ENCODE measurements at places on chromosomes 3 and 15.

- DNase-seq: no peak
Observed at GRCh38 chr15:36884936-36885635, 215.3 kb downstream of the MEIS2 start.

DNA sequence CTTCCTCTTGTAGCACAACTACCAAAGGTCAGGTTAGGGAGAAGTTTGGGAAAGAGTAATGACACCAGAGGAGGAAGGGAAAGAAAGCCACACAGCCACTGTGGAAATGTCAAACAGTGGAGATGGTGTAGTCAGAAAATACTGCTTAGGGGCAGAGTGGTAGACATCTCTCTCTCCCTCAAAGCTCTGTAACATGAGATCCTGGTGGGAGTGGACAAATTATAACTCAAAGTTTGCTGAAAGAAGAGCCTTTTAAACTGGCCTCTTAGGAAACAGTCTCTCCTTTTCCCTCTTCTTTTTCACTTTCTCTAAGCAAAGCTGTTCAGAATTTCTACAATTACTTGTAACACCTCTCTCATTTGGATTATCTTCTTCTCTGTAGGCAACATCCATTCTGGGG, 55.8 kb downstream of the LRRN1 start:
- DNase-seq: no peak

GRCh38 chr3:53704363-53704725, 141.9 kb downstream of the CHDH start:
- DNase-seq: no peak

- DNase-seq: no peak
Observed at GRCh38 chr3:166285001-166285400, 447.8 kb upstream of the BCHE start.

GRCh38 chr3:35254917-35255316, 384.4 kb upstream of the ARPP21 start:
- DNase-seq: no peak

DNA sequence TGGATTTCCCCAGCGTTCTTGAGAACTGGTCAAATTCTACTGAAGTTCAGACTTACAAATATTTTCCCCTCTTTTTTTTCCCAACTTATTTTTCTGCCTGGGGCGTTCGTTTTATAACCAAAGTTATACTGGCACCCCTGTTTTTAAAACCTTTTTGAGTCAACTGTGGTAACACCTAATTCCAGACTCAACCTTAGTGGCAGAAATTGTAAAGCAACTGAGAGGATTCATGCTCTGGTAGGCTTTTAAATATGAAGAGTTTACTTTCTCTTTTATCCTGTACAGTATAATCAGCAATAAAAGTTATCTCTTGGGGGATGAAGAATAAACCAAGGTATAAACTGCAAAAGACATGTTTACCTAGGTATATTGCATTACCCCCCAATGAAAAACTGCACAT, 2.3 kb downstream of the IL5RA start:
- DNase-seq: no peak

GRCh38 chr3:140092848-140093536, 158.0 kb downstream of the CLSTN2 start:
- no peak for DNase-seq

DNA sequence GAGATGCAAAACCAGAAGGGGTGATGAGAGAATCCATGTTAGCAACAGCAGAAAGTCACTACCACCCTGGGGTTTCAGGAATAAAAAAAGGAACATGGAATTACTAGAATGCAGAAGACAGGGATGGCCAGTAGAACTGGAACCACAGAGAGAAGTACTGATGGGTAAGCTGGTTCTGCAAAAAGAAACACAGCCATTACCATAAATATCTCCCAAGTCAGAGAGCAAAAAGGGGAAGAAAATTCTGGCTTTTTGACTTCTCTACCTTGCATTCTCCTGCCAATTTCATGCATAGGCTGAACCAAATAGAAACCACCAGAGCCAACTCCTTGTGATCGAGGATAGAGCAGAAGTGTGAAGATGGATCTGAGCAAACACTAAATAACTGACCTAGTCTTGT, 550.4 kb upstream of the NAALADL2 start:
- DNase-seq: no peak

DNA sequence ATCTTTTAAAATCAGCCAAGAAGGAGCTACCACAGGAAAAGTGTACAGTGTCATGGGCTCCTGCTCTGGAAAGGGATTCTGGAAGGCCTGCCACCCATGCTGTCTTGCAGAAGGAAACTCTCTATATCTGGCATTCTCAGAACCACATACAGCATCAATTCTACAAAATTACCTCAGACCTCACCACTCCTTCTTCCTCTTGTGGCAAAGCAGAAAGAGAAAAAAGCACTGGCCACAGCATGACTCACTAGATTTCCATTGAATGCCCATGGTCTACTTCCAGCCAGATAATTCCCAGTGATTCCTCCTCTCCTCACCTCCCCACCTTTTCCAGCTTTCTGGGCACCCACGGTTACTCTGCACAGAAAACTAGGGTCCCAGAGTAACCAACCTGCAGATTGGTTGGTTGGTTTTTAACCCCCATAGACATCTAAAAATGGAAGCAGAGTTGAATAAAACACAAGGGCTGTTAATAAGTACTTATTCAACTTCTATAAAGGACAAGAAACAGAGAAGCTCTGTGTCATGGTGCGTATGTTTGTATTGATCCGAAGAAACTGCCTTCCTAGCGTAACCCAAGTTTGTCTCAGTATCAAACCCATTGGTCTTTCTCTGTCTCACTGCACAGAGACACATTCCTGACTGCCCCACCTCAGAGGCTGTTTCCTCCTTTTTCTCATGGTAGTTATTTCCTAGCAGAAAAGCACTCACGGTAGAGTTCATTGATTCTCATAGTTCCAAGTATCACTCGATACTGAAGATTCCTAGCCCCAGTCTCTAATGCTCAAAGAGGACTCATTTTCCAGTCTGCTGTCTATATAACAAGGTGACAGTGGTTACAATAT, 67.7 kb downstream of the LDHAL6B start:
- no peak for DNase-seq

GRCh38 chr3:119329551-119329950, 35.4 kb downstream of the ARHGAP31 start:
- DNase-seq: no peak

DNA sequence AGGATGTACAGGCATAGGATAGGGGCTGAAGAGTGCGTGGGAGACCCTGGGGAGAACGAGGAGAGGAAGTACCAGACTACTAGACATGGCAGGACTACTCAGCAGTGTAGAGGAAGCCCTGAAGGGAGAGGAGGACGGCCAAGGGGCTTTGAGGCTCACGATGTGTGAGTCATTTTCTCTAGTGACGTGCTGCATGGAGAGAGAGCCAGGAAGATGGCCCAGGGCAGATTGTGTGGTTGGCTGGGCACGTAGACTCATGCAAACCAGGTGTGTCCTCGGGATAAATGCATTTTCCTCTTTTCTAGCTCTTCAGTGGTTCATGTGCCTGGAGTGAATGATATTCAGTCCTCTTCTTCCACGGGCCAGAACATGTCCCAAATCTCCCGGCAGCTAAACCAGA, 115.0 kb upstream of the ABHD17C start:
- no peak for DNase-seq

DNA sequence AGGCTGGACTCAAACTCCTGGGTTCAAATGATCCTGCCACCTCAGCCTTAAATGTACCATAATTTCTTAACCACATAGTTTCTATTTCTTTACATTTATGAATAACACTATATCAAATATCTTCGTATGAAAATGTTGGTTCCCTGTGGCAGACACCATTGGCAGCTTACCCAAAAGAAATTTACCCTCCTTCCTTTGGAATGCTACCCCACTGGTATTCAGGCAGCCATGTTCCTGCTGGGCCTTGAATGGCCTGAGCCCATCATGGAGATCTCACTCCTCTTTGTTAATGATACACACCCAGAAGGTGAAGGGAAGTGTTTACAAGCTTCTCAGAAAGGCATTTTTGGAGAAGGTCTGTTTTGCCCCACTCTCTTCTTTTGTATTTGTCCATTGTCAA, 94.3 kb upstream of the RNF7 start:
- DNase-seq: no peak

- no peak for DNase-seq
Observed at GRCh38 chr3:40044487-40044886, 235.1 kb downstream of the MYRIP start.

- DNase-seq: no peak
Observed at GRCh38 chr3:113638910-113639309, 57.5 kb downstream of the USF3 start.

- no peak for DNase-seq
Observed at GRCh38 chr15:66711862-66712261, 9.8 kb downstream of the SMAD6 start.

- no peak for DNase-seq
Observed at GRCh38 chr3:171528102-171528501, 67.9 kb upstream of the TNIK start.

DNA sequence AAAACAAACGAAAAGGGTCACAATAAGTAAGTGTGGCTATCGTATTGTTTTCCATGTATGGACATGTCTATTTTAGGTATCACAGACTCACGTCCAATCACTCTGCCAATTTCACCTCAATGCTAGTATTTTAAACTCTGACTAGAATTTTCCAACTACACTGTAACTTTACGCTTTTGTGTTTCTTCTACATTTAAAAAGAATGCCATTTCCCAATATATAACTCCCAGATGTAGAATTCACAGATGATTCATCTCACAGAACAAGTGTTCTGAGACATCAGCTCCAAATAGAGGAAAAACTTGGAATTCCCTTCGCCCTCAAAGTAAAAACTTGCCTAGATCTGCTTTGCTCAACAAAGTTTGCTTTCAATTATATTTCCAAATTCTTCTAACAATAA, 14.2 kb downstream of the LRIG1 start:
- DNase-seq: no peak

DNA sequence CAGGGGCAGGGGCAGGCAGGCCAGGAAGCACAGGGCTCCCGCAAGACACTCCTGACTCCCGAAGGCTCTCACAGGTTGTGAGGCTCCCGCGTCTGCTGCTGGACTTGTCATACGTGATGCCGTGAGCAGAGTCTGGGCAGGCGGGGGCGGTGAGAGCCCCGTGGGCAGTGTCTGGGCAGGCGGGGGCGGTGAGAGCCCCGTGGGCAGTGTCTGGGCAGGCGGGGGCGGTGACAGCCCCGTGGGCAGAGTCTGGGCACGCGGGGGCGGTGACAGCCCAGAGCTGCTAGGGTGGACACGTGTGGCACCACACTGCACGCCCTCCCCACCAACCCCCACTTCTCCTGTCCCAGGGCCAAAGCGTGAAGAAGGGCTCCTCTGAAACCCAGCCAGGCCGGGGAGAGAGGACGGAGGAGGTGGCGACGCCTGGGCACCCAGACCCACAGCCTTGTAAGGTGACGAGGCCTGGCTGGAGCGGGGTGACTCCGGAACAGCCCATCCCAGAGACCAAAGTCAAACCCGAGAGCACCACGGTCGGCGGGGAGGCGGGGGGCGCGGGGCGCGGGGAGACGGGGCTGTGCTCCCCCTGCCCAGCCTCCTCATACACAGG, 35.0 kb downstream of the TNK2 start:
- no peak for DNase-seq

DNA sequence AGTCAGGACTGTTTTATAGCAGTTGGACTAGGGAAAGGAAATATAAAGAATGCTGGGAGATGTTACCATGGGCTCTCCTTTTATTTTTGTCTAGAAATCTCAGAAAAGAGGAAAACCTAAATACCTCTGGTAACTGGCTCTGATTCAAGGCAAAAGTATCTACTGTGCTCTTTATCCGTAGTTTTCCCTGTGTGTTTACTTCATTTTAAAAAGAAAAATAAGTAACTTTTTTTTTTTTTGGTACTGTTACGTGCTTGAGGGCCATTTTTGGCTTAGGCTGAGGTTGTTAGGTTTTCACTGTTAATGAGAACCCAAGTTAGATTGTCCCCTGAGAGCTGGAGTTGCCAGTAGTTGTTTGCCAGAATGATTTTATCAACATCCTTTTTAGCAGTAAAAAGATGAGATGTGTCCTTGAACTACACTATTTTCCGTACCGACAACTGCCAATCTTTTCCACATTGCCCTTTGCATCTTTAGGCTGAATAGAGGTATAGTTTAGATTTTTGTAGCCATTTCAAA, 35.8 kb downstream of the IQGAP1 start:
- no peak for DNase-seq

- DNase-seq: no peak
Observed at GRCh38 chr3:147915057-147915456, 505.9 kb downstream of the ZIC1 start.

GRCh38 chr15:90560229-90560776, 30.6 kb downstream of the CRTC3 start:
- no peak for DNase-seq

- no peak for DNase-seq
Observed at GRCh38 chr3:189053322-189053721, 118.4 kb upstream of the TPRG1 start.

GRCh38 chr3:70905491-70905890, 593.1 kb upstream of the MDFIC2 start:
- no peak for DNase-seq

- DNase-seq: no peak
Observed at GRCh38 chr15:49096090-49096750, 50.0 kb upstream of the SECISBP2L start.

DNA sequence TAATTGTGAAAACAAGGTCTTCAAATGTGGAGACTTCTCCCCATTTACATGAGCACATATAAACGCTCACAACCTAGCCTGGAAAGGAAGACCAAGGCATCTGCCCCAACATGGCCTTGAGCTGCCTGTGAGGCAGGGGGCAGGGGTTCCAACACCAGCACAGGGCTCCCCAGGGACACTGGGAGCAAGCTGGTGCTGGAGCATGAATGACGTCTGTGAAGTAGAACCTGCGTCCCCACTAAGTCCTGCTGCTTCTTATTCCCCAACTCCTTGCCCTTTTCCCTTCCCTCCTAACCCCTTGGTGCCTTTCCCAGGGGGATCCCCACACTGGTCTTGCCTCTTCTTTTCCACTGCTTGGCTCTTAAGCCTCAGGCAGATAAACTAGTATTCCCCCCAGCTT, 93.1 kb downstream of the RBPMS2 start:
- DNase-seq: no peak

DNA sequence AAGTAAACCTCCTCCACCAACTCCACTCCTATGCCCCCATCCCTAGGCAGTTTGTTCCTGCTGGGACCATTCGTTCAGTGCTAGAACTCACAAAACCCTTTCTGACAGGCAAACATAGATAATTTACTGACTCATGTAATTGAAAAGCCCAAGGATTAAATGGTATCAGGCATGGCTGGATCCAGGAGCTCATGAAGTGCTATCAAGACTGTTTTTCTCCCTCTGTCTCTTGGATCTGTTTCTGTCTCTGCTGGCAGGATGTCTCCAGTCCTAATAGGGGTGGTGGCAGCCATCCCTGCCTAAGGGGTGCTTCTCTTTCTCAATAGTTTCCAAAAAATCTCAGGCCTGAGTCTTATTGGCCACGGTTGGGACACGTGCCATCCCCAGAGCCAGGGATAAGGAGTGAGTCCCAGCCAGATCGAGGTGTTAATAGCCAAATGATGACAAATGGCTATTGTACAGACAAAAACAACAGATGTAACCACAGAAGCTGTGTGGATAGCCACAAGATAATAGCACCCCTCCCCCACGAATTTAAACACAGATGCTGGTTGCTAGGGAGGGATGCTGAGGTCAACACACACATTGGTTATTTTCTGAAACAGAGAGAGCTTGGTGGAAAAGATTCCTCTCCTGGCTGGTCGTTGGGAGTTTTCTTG, 168.6 kb downstream of the SHQ1 start:
- peak; percentile 73 for DNase-seq
